Mucosa of descending colon (tissue), 3 donors: ENCODE measurements at places on chromosomes 6 and 20.
A peak's percentile ranks its signal among the peaks of the same experiment; 100 is the strongest.

- no peak for DNase-seq
Observed at GRCh38 chr6:155980014-155980767, 524.6 kb upstream of the NOX3 start.

DNA sequence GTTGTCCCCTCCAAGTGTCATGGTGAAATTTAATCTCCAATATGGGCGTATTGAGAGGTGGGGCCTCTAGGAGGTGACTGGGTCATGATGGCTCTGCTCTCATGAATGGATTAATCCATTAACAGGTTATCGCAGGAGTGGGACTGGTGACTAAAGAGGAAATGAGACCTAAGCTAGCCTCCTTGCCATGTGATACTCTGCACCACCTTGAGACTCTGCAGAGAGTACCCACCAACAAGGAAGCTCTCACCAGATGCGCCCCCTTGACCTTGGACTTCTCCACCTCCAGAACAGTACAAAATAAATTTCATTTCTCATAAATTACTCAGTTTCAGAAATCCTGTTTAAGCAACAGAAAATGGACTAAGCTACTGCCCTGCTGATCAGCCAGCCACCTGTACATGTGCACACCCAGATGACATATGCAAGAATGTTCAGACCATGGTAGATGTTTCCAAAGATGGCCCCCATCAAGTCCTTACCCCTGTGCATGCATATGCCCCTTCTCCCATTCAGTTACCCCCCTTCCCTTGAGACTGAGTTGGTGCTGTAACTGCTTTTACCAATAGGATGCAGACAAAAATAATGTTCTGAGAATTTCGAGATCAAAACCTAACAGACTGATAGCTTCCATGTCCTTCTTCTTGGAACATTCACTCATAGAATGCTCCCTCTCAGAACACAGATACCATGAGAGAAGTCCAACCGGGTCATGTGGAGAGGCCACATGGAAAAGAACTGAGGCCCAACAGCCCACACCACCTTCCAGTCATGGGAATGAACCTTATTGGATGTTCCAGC, 28.4 kb downstream of the MAP3K5 start:
- no peak for DNase-seq

DNA sequence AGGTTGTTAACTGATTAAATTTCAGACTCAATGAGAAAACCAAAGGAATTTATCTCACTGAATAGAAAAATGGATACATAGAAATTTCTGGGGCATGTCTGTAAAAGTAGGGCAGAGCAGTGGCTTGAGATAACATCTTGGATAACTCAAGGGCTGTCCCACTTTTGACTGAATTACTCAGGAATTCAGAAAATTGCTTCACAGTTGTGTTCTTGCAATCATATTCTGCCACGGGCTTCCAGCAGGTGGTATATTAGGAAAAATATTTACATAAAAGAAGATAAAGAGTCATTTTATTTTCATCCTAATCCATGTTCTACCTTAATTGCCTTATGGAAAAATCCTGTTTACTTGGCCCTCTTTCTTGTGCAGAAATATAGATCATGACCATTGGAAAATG, 156.4 kb upstream of the AKIRIN2 start:
- DNase-seq = no peak

GRCh38 chr6:116279232-116280160, at the start of gene TSPYL1:
Gene TSPYL1, minus strand, starts transcription at chr6:116279930. Its CDS starts 100 bp downstream, at chr6:116279830.
- peak; percentile 96 for DNase-seq

GRCh38 chr6:71706523-71706922, 179.8 kb upstream of the RIMS1 start:
- no peak for DNase-seq

DNA sequence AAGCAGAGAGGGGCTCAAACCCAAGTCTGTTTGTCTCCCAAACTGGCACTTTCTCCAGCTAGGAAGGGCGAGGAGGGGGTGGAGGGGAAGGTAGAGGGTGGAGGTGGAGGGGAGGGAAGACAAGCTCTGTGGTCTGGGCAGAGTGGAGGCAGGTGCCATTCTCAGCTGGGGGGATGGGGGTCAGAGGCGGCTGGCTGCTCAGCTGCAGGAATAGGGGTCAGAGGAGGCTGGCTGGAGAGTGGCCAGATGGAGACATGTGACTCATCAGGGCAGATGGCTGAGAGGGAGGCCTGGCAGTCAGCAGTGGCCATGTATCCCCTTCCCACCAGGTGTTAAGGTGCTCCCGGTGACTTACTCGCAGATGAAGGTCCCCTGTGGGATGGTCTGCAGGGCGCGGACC, 3.5 kb upstream of the SLC44A4 start:
- DNase-seq = no peak

DNA sequence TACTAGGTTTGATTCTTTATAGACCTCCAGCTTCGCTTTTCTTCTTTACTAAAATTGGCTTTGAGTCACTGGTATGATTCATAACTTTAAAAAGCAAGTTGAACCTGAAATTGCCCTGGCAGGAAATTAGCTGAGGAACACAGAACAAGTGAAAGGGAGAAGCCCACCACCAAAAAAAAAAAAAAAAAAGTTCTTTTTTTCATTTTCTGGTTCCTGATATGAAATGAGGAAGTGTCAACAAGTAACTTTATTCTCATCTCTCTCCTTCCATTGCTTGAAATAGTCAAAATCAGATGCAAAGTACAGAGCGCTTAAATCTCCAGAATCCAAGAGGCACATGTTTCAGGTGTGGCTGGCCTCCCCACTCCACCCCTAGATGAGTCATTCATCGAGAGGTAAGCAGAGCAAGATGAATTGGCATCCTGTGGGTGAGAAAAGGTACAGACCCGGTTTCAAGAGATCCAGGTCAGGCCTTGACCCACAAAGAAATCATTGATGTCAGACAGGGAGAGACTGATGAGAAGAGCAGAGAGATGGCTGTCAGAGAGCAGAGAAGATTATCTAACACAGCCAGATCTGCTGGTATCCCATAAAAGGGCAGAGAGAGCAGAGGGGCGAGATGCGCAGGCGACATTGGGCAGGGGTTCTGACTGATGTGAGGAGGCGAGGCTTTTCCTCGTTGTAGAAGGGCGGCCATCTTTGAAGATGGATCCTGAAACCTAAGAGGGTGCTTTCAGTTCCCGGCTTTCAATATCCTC, 54.8 kb upstream of the MBOAT1 start:
- no peak for DNase-seq

- no peak for DNase-seq
Observed at GRCh38 chr6:22401932-22402331, 105.1 kb upstream of the PRL start.

DNA sequence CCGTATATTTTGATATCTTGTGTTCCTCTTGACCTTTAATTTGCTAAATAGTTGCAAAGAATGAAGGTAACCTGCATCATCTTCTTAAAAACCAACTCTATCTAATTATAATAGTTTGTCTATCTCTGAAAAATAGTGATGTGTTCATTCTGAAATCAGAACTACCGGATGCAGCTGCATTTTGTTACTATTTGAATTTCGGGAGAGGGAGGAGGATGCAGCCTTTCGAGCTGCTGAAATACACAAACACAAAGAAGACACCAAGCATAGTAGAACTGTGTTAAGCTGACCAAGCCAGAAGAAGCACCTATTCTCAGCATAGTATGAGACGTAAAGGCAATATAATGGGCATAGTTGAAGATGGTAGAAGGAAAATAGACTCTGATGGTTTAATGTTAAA, 33.1 kb downstream of the PTPN1 start:
- DNase-seq = no peak

DNA sequence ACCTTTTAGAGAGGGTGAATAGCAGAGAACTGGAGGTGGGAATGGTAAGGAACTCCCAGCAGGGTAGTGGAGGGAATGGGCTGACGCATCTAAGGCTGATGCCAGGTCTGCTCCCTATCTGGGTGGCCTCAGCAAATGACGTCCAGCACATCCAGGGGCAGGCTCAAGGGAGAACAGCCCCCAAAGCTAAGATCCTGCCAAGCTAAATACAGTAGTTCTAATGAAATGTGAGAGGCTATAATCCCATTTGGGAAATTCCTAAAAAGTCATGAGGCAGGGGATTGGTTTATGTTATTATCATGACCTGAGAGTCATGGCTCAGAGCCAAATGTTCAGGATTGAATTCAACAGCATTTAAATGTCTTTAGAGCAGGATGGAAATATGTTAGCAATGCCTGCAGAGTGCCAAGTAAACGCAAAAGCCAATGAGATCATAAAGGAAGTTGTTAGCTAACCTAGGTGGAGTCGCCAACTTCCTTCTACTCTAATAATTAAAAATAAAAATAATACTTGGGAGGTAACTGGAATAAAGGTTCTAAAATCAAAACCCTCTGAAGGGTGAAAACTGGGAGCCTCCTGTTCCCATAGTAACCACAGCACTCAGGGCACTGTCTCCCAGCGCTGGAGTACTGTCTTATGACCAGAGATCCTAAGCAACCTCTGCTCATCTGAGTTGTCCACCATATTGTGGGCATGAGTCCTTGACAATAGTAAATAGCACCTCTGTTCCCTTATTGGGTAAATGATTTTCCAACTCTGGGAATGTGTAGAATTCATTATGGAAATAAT, 34.8 kb downstream of the IYD start:
- peak; percentile 16 for DNase-seq

DNA sequence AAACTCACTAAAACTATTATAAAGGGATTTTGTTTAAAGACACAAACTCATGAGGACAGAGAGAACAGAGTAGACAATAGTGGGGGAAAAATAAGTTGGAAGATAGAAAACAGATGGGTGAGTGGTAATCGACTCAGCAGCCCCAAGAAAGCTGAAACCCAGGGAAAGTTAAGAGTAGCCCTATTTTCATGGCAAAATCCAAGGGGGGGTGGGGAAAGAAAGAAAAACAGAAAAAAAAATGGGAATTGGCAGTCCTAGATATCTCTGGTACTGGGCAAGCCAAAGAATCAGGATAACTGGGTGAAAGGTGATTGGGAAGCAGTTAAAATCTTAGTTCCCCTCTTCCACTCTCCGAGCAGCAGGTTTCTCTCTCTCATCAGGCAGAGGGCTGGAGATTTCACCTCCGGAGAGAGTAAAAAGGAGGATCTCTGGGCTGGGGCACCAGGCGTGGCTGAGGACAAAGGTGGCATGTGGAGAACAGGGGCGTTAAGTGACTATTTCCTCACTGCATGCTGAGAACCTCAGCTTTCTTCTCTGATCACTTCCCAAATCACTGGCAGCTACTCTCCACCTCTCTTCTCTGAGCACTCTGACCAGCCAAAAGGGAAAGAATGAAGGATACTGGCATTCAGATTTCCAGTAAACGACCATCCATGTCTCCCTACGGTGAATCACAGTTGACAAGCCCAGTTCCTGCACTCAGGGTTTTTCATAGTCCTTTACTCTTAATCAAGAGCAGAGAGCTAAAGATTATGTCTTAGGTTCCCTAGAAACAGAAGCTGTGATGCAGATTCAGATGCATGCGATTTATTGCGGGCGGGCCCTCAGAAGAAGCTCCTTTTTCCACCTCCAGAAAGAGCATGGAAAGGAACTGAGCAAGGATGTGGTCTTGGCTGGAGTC, 7.3 kb upstream of the RNF24 start:
- no peak for DNase-seq
